ENCODE measurements at places on chromosomes 12 and 14. TPM values are rescaled to one million over a fixed set of nuclear protein-coding genes. Genes with fewer than 3 reads are reported as not detected.

The MED13L gene
- 32.9 TPM for total RNA-seq

The CLMN gene
- 16.2 TPM for total RNA-seq

The SOAT2 gene
- total RNA-seq = 14.9 TPM

The SLC6A15 gene
- not detected for total RNA-seq

The ZDHHC22 gene
- not detected for total RNA-seq

The CEP170B gene
- 4.4 TPM for total RNA-seq

The GPRC5A gene
- 0.24 TPM for total RNA-seq

The KRT78 gene
- total RNA-seq = not detected

The KERA gene
- total RNA-seq = not detected

The ACSM4 gene
- total RNA-seq = not detected

The CLECL1 gene
- not detected for total RNA-seq

The OTX2 gene
- total RNA-seq = not detected

GRCh38 chr12:13471471-13471870, 274.9 kb downstream of the EMP1 start:
- DNase-seq = no peak

- no peak for DNase-seq
Measured at GRCh38 chr14:51950007-51950406, 39.3 kb upstream of the RTRAF start.

DNA sequence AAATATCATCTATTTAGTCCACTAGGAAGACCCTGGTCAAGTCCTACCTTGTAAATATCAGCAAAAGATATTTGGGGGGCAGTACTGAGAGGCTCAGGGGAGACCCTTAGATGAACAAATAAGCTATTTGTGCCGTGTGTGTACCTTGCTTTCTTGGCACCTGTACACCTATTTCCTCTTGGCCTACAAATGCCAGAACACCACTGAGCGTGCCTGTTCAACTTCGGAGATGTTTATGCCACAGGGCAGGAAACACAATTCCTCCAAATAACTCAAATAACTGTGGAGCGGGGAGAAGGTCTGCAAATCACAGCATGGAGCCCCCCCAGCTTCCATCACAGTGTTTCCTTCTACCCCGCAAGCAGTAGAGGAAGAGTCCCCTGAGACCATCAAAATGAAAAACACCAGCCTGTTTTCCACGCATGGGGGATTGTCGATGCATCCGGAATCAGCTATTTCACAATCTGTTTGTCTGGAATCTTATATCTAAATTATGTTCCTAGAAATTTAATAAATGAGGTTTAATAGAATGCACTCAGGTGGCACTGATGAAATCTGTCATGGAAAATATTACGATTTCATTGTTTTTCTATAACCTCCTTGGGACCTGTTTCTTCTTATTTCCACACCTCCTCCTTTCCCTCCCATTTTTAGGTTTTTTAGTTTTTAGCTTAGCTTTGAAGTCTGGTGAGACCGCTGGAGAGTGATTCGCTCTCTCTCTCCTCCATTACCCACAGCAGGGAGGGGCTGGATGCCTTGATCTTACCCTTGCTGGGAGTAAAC, 254.0 kb upstream of the SRRM4 start:
- no peak for DNase-seq

- no peak for DNase-seq
Measured at GRCh38 chr14:81312289-81312876, 87.7 kb downstream of the STON2 start.

GRCh38 chr12:110698171-110698902, 9.4 kb upstream of the HVCN1 start:
- DNase-seq = peak; percentile 81

GRCh38 chr14:102231476-102232347, 73.3 kb downstream of the MOK start:
- no peak for DNase-seq

DNA sequence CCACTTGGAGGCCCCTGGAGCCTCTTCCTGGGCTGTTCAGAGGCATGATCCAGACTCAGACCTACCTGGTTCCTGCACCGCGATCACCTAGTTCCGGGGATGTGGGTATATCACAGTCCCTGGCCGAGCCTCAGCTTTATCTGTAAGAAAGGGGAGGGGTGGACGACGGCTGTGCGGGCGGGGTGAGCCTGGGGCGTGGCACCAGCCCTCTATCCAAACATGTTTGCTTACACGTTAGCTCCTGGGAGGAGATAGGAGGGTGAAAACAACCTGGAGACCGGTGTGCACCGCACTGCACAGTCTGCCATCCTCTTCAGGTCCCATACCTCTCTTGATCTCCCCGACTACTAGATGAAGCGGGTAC, 1.2 kb downstream of the ANKRD9 start:
- peak; percentile 59 for DNase-seq

- no peak for DNase-seq
Measured at GRCh38 chr12:93261505-93262094, 116.1 kb upstream of the NUDT4 start.

DNA sequence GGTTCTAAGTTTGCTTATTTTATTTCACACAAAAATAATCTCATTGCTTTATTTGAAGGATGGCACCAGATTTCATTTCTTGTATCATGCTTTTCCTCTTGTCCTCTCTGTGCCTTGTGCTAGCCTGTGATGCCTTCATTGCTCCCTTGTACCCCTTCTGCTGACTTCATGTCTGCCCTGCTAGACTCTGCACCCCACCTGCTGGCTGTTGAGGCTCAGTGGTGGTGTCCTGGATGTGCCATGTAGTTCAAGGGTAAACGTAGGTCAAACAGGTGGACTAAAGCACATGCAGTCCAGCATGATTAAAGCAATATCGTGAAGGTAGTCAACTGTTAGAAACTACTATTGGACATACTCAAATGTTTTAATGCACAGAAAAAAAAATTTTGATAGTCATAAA, 21.6 kb downstream of the MRPS35 start:
- peak; percentile 39 for DNase-seq

DNA sequence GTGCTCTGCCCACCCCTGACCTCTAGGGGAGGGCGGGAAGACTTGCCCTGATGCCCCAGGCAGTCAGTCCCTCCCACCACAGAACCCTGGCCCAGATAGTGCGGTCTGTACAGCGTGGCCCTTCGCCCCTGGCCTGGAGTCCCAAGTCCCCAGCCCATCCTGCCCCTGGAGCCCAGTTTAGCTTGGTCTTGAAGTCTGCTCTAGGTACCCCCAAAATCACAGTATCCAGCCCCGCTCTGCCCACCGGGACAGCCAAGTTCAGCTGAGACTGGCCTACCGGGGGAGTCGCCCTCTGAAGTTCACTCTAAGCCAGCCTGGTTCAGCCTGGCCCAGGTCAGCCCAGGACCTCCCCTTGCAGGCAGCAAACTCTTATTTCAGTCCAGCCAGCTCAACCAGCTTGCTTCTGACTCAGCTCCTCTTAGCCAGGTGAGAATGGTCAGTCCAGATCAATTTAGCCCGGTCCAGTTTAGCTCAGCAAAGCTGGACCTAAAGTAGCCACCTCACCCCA, 75.9 kb downstream of the TMEM121 start:
- no peak for DNase-seq

DNA sequence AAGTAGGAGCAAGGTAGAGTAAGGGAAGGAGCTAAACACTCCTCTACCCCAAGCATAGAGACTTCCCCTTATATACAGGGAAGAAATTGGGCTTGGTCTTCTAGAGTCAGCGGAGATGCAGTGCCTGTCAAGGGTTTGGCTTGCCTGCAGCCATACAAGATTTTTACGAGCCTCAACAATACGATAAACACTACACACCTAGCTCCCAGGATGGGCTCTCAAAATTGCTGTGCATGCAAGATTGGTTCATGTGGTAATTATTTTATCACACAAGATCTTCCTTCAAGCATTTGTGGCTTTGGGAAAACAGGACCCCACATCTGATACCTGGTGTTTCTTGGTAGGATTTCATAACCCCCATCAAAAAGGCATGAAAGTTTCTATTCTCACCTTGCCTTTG, at the start of gene KRT1:
Gene KRT1, minus strand, starts transcription at position 45 of the 400 bp plus-strand sequence. CDS start 59 bp downstream, outside the sequence.
- no peak for DNase-seq

- no peak for DNase-seq
Measured at GRCh38 chr12:80188576-80188975, 89.2 kb downstream of the OTOGL start.

- DNase-seq = no peak
Measured at GRCh38 chr12:22803725-22804124, 178.8 kb downstream of the ETNK1 start.

GRCh38 chr14:100652744-100653143, 65.5 kb upstream of the BEGAIN start:
- no peak for DNase-seq

DNA sequence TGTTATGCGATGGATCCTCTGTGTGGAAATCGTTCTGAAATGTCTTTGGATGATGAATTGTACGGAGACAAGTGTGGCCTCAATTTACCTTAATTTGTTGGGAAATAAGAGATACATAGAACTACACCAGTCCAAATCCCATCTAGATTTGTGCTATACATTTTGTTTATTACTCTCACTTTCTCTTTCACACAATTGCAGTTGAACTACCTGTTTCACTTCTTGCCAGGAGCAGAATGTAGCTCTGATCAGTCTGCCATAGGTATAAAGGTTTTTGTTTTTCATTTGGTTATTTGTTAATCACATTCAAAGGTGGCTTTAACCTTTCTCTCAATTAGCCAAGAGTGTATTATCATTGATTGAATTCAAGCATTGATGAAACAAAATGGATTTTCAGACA, 268.2 kb downstream of the SNAPC1 start:
- no peak for DNase-seq

- DNase-seq = peak; percentile 67
Measured at GRCh38 chr12:49550693-49551252, 11.9 kb downstream of the KCNH3 start.

GRCh38 chr12:45974171-45974719, 16.1 kb downstream of the SCAF11 start:
- no peak for DNase-seq

DNA sequence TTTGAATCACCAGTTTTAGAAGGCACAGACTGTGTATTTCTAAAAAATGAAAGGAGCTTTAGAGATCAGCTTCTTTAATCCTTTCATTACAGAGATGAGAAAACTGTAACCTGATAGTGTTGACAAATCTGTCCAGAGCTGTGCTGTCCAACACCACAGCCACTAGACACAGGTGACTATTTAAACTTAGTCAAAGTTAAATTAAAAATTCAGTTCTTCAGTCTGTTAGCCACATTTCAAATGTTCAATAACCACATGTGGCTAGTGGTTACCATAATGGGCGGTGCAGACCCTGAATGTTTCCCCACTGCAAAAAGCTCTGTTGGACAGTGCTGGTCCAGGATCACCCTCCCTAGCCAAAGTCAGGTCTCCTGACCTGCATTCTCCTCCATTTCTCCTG, 21.6 kb downstream of the DAD1 start:
- DNase-seq = no peak

- DNase-seq = no peak
Measured at GRCh38 chr14:86627080-86627479, 1097.1 kb downstream of the FLRT2 start.

DNA sequence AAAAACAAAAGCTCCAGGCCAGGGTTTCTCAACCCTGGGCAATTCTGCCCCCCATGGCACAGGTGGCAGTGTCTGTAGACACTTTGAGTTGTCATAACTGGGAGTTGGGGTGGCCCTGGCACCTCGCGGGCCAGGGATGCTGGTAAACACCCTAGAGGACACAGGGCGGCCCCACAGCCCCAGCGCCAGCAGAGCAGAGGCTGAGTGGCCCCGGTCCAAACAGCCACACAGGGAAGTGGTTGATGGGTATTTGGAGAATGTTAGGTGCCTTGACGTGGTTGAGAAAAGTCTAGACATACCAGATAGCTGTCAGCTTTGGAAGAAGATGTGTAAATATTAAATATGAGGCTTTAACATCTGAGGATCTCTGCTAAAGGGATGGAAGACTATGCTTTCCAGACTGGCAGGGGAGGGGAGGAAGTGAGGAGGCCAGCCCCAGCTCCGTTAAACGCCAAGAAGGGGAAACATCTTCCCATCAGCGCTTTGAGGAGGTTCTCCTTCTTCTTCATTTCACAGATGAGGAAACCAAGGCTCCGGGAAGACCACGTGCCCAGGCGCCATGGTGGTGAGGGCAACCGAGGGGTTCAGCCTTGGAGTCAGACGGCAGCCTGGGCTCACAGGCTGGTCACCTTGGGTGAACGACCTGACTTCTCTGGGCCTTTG, 103.7 kb downstream of the SCARB1 start:
- no peak for DNase-seq

- DNase-seq = no peak
Measured at GRCh38 chr12:91846466-91847055, 299.1 kb downstream of the BTG1 start.

DNA sequence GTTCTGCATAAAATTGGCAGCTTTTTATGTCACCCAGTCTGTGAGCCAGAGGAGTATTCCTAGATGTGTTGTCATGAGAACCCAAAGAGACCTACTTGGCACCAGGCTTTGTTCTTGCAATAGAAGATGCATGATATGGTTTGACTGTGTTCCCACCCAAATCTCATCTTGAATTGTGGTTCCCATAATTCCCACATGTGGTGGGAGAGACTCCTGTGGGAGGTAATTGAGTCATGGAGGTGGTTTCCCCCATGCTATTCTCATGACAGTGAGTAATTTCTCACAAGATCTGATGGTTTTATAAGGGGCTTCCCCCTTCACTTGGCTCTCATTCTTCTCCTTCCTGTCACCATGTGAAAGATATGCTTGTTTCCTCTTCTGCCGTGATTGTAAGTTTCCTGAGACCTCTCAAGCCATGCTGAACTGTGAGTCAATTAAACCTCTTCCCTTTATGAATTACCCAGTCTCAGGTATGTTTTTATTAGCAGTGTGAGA, 572.0 kb upstream of the ATP2B1 start:
- DNase-seq = no peak

- DNase-seq = peak; percentile 46
Measured at GRCh38 chr12:82527165-82527780, 159.4 kb upstream of the TMTC2 start.

GRCh38 chr14:105425823-105426247, 6.2 kb downstream of the MTA1 start:
- DNase-seq = no peak

GRCh38 chr12:120013659-120014380, 24.8 kb downstream of the BICDL1 start:
- peak; percentile 78 for DNase-seq

GRCh38 chr14:96129128-96129736, 75.4 kb upstream of the BDKRB2 start:
- DNase-seq = no peak

- no peak for DNase-seq
Measured at GRCh38 chr12:44570036-44570583, 306.0 kb downstream of the NELL2 start.

DNA sequence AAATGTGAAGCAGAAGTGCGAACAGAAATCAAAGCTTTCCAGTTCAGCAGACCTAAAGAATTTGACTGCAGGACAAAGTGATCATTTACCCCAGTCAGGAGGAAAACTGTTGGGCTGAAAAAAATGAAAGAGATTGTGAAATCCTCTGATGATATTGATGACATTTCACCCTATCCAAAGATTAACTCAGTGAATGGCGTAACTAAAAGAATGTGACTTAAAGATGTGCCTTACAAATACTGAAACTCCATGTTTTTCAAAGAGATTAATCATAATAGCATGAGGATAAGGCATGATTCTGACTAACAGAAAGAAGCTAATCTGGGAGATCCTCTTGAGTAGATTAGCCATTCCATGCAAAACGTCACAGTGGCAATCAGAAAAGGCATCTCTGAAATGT, 225.6 kb downstream of the DUSP6 start:
- DNase-seq = no peak

- no peak for DNase-seq
Measured at GRCh38 chr14:23877111-23877510, 76.5 kb upstream of the DHRS4 start.

Measured in HepG2 (cell line).